ENCODE measurements at places on chromosomes 6 and 20. TPM values are rescaled to one million over a fixed set of nuclear protein-coding genes. Genes with fewer than 3 reads are reported as not detected.

The SLC17A2 gene
- total RNA-seq, result not detected

The PPP1R3G gene
- total RNA-seq, result not detected

The LGSN gene
- total RNA-seq, result 0.19 TPM

The DEFB113 gene
- total RNA-seq, result not detected

The ZNF341 gene
- total RNA-seq, result 6.4 TPM

The ME1 gene
- 3.9 TPM for total RNA-seq

The RIMS1 gene
- total RNA-seq, result 2.3 TPM

The GJA10 gene
- total RNA-seq, result not detected

The EPB41L1 gene
- total RNA-seq, result 42.0 TPM

The SOD2 gene
- 88.7 TPM for total RNA-seq

The SNAP91 gene
- total RNA-seq, result 1.5 TPM

The SNRPB gene
- 507 TPM for total RNA-seq

The SLC16A10 gene
- 16.9 TPM for total RNA-seq

The FAM83B gene
- 6.4 TPM for total RNA-seq

The NKAIN4 gene
- 6.9 TPM for total RNA-seq

The TPX2 gene
- 125 TPM for total RNA-seq

The PRL gene
- not detected for total RNA-seq

The COL9A3 gene
- total RNA-seq, result 76.0 TPM

The COL11A2 gene
- total RNA-seq, result 3.5 TPM

The ANKEF1 gene
- total RNA-seq, result 10.0 TPM

The GSTA3 gene
- total RNA-seq, result not detected

The OPRL1 gene
- 0.52 TPM for total RNA-seq

The RGS17 gene
- 12.2 TPM for total RNA-seq

The CLIC5 gene
- not detected for total RNA-seq

The MAP3K5 gene
- 2.4 TPM for total RNA-seq

The GPX5 gene
- total RNA-seq, result not detected

The WFDC12 gene
- total RNA-seq, result not detected

The BEND6 gene
- 1.9 TPM for total RNA-seq

The HLA-DMA gene
- total RNA-seq, result 15.1 TPM

The CNR1 gene
- total RNA-seq, result 3.1 TPM

The KIAA0408 gene
- total RNA-seq, result 10.8 TPM

The RAD21L1 gene
- total RNA-seq, result 0.48 TPM

The AGER gene
- 9.6 TPM for total RNA-seq

The BYSL gene
- total RNA-seq, result 43.9 TPM

The FAM83D gene
- 62.6 TPM for total RNA-seq

The ACSS1 gene
- 2.6 TPM for total RNA-seq

The FKBP5 gene
- 40.4 TPM for total RNA-seq

The BPI gene
- not detected for total RNA-seq

The MOG gene
- 0.31 TPM for total RNA-seq

The PRR18 gene
- total RNA-seq, result 0.23 TPM
